ENCODE measurements at places on chromosomes 4 and X.

- no peak for DNase-seq
Observed at GRCh38 chr4:136754810-136755530, 777.3 kb downstream of the PCDH18 start.

DNA sequence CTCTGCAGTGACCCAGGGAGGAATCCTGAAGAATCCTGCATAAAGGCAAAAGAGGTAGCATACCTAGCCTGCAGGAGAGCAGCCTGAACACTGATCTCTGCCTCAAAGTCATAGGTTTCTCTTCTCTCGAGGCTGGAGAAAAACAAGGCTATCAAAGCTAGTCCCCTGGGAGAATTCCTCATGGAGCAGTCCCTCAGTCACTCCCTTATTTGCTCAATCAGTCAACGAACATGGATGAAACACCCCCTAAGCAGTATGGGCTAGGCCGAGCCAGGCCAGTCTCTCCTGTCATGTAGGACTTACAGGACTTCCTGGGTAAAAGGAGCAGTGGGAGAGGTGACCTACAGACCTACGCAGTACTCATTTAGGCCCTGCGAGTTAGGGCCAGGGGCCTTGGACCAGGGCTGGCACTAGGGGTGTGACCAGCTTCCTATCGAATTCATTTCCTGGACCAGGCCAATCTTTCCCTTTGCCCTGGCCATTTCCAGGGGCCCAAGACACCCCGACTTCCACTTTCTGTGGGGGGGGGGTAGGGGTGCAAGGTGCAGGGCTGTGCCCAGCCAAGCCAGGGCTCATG lies 164.1 kb downstream of the EFNB1 start:
- DNase-seq, result no peak

DNA sequence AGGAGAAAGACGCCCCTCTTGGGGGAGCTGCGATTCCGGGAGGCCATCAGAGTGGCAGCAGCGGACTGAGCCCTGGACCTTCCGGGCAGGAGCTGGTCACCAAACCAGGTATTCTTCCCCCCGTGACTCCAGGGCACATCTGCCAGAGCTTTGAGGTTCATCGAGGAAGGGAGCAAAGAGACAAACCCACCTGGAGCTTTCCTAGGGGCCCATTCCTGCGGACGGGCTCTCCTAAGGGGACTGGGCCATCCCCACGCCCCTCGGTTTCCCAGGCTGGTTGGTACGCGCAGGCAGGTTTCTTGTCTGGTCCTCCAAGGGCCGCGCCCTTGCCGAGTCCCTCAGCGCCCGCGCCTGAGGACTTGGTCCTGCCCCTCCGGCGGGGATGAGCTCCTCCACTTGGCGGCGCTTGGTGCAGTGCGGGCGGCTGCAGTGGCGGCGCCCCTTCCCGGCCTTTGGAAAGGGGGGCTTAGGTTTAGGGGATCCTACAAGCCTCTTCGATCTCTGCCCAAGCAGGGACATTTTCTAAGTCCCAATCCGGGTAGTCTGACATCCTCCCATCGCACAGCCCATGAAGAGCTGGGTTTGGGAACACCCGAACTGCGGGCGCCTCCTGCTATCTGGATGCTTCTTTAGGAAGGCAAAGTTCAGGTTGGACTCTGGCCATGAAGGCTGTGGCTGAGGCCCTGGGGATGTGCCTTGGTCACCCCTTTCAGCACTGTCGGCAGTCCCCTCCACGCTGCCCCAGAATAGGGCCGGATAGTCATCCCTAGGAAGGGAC lies 538 bp downstream of the STBD1 start:
- DNase-seq, result peak; percentile 66

GRCh38 chr4:53497487-53498244 lies 93.6 kb downstream of the LNX1 start:
- DNase-seq, result no peak

DNA sequence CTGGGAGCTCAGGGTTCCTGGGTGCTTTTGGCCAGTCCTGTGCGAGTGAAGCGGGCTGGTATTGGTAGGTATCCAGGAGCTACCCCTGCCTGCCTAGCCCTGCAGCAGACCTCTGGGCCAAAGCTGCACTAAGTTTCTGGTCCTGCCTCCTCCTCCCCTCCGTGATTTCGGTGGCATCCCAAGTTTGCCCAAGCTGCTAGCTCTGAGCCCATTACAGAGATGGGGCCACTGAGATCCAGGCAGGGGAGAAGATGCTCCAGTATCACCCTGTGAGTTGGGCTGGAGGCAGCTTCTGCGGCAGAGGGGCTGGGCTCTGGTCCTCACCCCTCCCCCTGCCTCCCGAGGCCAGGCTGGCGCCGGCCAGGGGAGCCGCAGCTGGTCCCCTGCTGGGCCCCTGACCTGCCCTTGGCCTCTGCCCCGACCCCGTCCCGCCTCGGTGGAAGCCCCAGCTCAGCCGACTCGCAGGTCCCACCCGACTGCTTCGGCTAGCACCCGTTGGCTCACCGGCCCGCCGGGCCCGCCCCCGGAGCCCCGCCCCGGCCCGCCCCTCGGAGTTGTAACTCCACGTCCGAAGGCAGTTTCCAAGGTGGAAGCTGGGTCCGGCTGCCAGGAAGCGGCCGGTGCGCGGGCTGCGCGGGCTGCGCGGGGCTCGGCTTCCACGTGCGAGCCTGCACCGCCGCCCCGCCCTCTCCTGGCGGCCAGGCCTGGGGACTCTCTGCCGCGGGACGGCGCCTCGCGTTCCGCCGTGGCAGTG lies at the start of gene DUSP9:
DUSP9 (plus strand) TSS at position 584 of the 754 bp plus-strand sequence. CDS start 751 bp downstream, outside the sequence.
- DNase-seq, result peak; percentile 62

DNA sequence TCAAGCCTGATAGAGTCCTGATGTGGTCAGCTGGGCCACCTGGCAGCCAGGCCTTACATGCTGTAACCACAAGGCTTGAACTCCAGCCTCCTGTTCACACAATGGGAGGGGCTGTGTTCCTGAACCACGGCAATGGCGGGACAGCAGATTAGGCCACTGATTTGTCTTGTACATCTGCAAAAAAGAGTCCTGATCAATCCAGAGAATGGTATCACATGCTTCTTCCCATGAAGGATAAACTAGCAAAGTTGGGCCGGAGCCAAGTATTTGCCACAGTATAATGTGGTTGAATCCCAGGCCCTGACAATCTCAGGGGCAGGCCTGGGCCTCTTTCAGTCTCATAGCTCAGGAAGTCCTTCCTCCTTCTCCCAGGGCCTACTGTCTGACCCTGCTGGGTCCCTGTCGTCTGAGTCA lies 2182.5 kb upstream of the AGA start:
- no peak for DNase-seq

- DNase-seq, result no peak
Observed at GRCh38 chr4:22237846-22238494, 277.9 kb downstream of the ADGRA3 start.

- no peak for DNase-seq
Observed at GRCh38 chr4:182510836-182511235, 267.6 kb downstream of the TENM3 start.

DNA sequence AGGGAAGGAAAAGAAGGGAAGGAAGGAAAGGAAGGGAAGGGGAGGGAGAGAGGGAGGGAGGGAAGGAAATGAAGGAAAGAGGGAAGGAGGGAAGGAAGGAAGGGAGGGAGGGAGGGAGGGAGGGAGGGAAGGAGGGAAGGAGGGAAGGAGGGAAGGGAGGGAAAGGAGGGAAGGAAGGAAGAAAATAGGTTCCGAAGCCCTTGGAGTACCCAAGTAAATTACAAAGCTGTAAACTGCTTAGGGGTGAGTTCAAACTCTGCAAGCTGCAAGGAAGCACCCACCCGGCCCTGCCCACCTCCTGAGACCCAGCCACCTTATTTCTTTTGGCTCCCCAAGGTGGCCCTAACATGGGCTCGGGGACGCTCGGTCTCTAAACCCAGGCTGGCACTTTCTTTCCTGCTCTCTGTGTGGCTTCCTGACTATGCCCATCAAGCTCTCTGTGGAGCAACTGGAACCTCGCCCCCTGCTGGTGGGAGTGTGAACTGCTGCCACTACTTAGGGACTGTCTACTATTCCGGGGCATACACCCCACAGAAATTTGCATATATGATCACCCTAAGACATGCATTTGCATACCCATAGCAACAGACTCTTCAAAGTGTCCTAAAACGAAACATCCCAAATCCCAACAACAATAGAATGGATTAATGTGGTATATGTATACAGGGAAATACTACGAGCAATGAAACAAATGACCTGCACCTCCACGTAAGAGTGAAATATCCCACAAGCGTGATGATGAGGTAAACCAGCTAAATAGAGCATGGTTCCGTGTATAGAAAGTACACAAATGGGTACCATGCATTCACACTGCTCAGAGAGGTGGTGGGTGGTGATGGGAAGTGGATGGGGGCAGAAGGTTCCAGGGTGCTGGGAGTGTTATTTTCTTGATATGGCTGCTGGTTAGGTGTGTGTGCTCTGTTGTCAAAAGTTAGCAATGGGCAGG lies 151.7 kb upstream of the TBL1X start:
- peak; percentile 91 for DNase-seq

- DNase-seq, result no peak
Observed at GRCh38 chrX:27565992-27566391, 24.2 kb upstream of the DCAF8L2 start.

- DNase-seq, result no peak
Observed at GRCh38 chr4:102324730-102325129, 20.6 kb downstream of the SLC39A8 start.

DNA sequence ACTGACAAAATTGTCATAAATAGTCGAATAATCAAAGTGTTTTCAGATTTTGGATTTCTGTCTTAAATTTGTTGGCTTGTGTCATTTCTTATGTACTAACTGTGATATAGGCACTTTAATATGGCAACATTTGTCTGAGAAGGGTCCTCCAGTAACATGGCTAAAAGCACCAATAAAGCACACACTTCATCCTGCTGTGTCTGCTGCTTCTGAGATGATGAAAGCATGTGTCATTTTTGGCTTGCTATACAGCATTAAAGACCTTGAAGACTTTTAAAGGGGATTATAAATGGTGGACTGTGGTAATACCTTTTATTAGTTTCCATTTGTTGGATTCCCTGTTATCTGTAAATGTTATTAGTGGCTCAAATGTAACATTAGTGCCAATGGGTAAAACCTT lies 551.8 kb upstream of the GRID2 start:
- no peak for DNase-seq

GRCh38 chr4:129971419-129971818 lies 875.5 kb downstream of the C4orf33 start:
- DNase-seq, result no peak

GRCh38 chr4:3241898-3242524 lies 6.9 kb upstream of the MSANTD1 start:
- DNase-seq, result no peak

DNA sequence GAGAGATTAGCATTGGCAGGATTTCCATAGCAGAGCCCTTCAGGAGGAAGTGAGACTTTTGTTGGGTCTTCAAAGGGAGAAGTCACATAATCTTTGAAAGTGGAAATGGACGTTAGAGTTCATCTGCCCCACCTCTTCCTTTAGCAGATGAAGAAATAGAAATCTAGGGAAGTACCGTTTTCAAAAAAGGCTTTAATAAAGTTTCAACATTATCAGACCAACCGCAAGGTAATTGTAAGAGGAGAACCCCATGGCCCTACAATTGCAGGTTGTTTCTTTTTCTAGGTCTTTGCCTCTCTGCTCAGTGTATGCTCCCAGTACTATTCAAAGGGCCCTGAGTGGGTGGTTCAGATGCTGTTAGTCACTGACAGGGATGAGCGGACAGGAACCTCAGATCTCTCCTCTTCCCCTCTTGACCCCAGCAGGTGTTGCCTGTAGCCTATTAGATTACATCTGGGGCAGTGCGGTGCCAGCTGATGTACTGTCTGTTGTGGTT lies 48.6 kb upstream of the AP1S2 start:
- DNase-seq, result no peak

- no peak for DNase-seq
Observed at GRCh38 chr4:136811496-136812077, 720.7 kb downstream of the PCDH18 start.

GRCh38 chr4:184734758-184735157 lies 862 bp upstream of the CENPU start:
- no peak for DNase-seq

- DNase-seq, result no peak
Observed at GRCh38 chr4:86160426-86160825, 199.4 kb downstream of the MAPK10 start.

DNA sequence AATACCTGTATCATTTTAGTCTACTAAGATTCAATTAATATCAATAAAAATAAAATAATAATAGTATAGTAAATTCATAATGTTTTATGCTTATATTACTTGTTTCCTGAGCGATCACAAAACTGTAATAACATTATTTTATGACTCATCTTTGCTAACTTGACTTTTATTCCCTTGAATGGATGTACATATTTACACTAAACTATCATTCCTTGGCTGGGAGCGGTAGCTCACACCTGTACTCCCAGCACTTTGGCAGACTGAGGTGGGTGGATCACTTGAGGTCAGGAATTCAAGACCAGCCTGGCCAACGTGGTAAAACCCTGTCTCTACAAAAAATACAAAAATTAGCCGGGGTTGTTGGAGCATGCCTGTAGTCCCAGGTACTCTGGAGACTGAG lies 104.0 kb upstream of the SLC34A2 start:
- no peak for DNase-seq

- DNase-seq, result no peak
Observed at GRCh38 chr4:154854362-154854761, 73.3 kb downstream of the RBM46 start.

DNA sequence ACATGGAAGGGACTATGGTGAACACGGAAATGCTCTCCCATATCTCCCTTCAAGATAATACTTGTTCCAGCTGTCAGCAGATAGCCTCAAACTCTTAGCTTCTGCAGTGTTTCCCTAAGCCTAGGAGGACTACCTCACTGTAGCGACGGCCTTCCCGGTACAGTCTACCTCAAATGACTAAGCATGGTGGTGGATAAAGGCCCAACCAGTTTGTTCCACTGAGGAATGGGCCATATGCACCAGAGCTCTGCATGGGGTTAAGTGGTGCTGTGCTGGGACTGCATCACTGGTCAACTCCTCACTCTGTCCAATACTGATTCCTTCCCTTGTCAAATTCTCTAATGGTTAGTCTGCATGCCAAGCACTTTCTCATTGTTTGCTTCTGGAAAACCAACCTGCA lies 119.6 kb upstream of the GNPDA2 start:
- no peak for DNase-seq

GRCh38 chrX:13994104-13994503 lies 35.6 kb downstream of the GEMIN8 start:
- no peak for DNase-seq

DNA sequence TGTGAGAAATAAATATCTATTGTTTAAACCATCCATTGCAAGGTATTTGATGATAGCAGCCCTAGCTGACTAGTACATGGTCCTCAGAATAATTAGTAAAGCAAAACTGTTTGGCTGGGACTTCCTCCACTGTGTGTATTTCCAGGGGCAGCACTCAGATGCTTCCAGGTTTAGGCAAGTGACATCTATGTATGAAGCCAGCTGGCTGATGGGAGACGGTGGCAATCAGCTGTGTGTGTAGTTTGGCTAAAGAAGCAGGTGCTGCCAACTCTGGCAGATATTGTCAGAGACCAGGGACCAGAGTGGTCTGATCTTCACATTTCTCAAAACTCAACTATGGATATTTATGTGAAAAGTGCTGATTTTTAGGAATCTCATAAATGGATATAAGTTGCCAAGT lies 19.1 kb downstream of the HS3ST1 start:
- DNase-seq, result no peak

DNA sequence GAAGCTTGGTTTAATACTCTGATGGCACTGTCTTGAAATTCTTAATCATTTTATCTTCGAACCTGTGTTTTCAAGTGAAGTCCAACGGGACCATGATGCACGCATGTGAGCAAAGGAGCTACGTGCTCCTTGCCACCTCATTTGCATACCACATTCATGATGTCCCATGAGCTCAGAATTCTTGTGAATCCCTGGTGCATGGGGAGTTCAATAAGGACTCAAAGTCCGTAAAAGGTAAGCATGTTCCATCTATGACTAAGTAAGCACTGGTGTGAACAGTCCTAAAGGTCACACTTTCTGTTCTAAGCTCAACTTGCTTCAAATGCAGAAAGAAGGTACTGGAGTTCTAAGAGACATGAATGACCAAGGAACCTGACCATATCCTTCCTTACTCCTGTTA lies 13.1 kb upstream of the GPM6B start:
- no peak for DNase-seq

Measured in activated effector memory CD4-positive, alpha-beta T cell treated with anti-CD3 and anti-CD28 coated beads, Interleukin-2, amount 50 U/mL, for 16 hours (primary cell).